ENCODE measurements at places on chromosomes 4 and X.
A peak's percentile ranks its signal among the peaks of the same experiment; 100 is the strongest.

DNA sequence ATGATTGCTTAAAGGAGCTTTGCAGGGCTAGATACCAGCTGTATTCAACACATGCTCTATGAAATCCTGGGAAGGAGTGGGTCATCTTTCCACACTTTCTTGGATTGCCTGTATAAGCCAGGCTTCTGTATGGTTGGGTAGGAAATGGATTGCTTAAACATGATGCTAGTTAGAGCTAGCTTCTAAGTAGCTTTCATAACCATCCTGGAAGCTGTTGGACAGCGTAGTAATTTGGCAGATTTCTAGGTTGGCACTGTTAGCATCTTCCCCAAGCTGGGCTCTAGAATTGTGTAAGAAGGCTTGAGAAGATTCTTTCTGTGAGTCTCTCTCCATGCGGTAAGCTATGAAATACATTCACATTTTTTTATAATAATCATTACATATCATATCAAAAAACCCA lies 127.3 kb downstream of the LINC00632 start:
- no peak for DNase-seq

DNA sequence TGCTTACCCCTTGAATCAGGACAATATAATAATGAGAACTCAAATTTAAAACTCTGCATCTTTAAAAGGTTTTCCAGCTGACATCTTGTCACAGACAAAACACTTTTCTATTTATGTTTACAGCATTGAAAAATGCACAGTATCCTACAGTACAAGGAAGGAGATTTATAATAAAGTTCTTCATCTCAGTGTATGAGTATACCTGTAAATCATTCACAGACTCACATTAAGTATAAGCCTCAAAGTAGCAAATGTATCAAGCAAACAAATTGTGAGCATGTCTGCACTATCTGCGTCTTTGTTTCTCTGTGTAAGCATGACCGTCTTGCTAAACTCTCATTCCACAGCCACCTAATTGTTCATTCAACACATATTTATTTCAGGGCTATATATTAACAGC lies 52.8 kb downstream of the PPP1R2C start:
- DNase-seq: no peak

- no peak for DNase-seq
These were observed 22.6 kb downstream of the SLC25A4 start for GRCh38 chr4:185165605-185166063.

- peak; percentile 92 for DNase-seq
These were observed 741 bp downstream of the SPATA18 start for GRCh38 chr4:52051615-52052474.

GRCh38 chrX:53481093-53481492 lies 46.9 kb upstream of the HSD17B10 start:
- DNase-seq: peak; percentile 44

All from WERI-Rb-1 (cell line).